NCI-H1436 treated with DMSO at 0.1 percent for 48 hours (cell line): ENCODE measurements at places on chromosomes 12 and 14.

DNA sequence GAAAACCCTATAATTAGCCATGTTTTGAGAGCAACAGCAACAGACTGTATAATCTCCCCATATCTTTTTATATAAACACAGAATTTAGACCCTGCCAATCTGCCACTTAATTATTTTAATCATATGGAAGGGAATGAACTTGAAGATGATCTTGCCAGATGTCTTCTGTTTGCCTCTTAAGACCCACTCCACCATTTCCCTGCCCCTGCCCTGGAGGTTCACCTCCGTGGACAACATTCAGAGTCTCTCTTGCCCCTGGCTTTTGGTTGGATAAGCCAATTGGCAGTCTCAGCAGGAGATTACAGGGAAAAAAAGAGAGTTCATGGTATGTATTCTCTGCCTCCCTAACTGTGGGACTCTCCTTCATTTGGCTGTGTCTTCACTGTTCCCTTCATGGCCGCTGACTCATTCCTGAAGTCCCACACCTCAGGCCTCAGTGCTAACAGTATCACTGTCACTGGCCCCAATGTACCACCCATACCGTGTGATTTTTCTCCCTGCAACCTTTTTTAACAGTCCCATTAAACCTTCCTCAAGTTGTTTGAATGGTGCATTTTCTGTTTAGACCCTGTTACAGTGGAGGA, 184.8 kb downstream of the PIK3C2G start:
- DNase-seq: no peak

DNA sequence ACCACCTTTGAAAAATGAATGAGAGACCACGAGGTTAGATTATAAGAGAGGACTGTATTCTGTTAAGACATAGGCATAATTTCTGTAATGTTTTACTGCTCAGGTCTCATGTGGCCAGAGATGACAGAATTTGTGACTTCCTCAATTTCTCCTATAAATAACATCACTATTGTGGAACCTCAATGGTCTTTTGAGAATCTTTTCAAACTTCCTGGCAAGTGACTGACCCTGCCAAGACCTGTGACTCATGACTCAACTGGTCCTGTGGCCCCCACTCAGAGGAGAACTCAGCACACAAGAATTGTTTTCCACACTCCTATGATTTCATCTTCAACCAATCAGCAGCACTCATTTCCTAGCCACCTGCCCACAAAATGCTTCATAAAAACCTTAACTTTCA, 508.2 kb upstream of the ATP2B1 start:
- no peak for DNase-seq

GRCh38 chr14:101230851-101231550, 327.5 kb upstream of the RTL1 start:
- no peak for DNase-seq

- no peak for DNase-seq
Observed at GRCh38 chr12:20390846-20391245, 22.5 kb downstream of the PDE3A start.

GRCh38 chr12:101038289-101038871, 171.7 kb downstream of the SLC5A8 start:
- no peak for DNase-seq

DNA sequence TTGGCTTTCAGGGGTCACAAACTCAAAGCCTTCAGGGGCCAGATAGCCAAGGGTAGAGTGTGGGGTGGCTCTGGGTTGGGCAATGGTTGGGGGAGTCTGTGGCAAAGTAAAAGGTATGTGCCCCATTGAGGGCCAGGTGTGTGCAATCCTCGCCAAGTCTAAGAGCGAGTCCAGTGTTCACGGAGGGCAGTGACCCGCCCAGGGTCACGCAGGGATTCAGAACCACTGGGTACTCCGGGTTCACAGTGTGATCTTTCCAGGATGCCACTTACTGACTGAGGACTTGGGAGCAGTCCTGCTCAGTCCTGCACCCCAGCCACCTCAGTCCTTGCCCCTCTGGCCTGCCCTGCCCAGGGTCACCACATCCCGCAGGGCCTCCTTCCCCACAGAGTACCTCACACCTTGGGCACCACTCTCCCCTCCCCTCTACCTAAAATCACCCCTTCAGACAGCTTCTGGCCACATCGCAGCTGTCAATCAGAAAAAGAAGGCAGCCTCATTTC, 15.7 kb downstream of the ZDHHC22 start:
- no peak for DNase-seq

GRCh38 chr12:9039397-9039977, 50.1 kb downstream of the KLRG1 start:
- DNase-seq: no peak

DNA sequence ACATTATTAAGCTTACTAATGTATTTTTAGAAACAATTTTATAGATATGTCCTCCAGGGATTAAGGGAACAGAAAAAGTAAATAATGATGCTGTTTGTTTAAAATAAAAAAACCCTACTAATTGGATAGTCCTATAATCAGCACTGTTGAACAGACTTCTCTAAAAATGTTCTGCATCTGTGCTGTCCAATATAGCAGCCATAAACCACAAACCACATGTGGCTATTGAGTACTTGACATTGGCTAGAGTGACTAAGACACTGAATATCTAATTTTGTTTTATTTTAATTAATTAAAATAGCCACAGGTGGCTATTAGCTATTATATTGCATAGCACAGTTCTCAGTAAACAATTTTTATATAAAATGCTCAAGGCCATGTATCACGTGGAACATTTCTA, 210.4 kb downstream of the DPY19L2 start:
- DNase-seq: no peak

DNA sequence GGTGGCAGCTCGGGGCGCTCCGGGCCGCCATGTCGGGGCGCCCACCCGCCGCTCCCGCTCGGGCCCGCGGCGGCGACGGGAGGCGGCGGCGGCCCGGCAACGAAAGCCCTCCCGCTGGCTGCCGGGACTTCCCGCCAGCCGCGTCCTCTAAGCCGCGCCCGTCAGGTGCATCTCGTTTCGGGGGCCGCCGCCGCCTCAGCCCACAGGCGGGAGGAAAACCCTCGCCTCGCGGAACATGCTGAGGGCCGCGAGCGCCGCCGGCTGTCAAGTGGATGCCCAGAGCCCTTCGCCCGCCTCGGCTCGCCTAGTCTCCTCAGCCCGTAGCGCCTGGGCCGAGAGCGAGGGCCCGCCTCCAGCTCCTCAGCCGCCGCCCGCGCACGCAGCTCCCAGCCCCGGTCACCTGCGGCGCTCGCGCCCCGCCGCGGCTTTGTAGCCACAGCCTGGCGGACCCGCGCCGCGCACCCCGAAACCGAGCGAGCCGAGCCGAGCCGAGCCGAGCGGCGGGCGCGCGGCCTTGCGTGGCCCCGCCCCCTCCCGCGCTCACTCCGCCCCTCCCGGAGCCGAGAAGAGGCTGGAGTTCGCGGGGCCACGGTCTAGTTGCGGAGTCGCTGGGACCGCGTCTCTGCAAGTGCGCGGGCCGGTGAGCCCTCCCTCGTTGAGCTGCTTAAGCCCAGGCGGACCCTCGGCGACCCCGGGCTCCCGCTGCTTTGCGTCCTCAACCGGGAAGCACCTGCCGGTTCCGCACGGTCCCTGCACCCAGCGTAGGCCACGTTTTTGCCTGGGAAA, at the start of gene EML5:
EML5 (minus strand) TSS at position 481 of the 786 bp plus-strand sequence; CDS start at position 31, 450 bp downstream.
- DNase-seq: no peak

DNA sequence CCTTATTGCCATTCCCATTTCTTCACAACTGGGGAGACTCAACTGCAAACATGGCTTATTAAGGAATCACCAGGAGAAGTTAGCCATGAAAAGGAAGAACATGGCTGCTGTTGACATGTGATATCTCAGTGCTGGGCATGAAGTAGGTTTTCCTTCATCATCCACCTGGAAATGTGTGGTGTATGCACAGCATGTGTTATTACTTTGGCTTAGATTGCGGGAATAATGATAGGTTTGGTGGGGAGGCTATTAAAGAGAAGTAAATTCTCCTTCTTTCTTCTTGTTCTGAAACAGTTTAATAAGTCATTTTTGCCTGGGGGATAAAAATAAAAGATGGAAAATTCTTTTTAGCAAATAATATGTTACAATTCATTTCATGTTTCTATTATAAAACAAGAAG, 23.7 kb upstream of the CLEC14A start:
- no peak for DNase-seq

GRCh38 chr12:85642288-85642687, 193.9 kb downstream of the RASSF9 start:
- no peak for DNase-seq

DNA sequence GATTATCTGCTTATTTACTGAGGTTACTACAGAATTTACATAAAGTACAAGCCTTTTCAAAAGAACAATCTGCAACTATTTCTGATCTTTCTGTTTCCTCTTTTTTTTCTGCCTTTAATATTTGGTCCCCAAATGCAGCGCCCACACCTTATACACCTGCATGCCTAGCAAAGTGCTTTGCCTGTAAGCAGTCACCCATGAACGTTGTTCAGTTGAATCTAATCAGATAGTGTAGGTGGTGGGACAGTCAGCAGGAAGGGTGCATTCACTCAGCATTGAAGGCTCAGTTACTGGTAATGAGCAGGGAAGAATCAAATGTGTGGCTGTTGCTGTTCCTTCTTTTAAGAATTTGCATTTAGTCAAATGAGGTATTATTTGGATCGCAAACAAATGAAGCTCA, 108.4 kb downstream of the GPR135 start:
- DNase-seq: no peak

GRCh38 chr12:91384366-91384765, 201.7 kb upstream of the DCN start:
- DNase-seq: no peak

GRCh38 chr12:66036317-66036716, 94.2 kb downstream of the LLPH start:
- DNase-seq: no peak

- DNase-seq: no peak
Observed at GRCh38 chr12:106093246-106093645, 45.5 kb downstream of the NUAK1 start.

- no peak for DNase-seq
Observed at GRCh38 chr14:93369713-93370266, 22.8 kb downstream of the COX8C start.

GRCh38 chr14:103805708-103806107, 41.7 kb downstream of the PPP1R13B start:
- DNase-seq: no peak

DNA sequence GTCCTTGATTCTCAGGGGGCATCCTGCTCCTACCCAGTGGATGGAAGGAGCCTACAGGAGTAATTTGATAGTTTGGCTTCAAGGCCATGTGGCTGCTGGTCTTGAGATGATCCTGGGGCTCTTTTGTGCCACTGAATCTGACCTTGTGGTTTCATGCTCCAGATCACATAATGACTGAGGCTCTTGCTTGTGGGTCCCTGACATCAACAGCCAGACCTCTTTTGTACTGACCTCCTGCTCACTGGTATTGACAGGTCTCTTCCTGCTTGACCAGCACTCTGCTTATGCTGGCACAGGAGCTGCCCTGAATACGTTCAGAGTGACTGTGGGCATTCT, 23.2 kb upstream of the JPH4 start:
- DNase-seq: no peak

DNA sequence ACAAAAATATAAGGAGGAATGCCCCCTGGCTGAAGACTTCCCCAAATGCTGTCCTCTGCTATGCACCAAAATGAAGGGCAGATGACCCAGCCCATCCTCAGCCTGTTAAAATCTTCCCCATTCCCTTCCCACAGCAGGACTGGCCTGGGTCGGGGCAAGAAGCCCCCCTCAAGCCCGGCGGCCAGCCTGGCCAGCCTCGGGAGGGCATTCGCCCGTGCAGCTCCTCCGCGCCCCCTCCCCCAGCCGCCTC, 413 bp downstream of the RARG start:
- no peak for DNase-seq

GRCh38 chr12:47378907-47379306, 299.1 kb upstream of the AMIGO2 start:
- no peak for DNase-seq

- DNase-seq: no peak
Observed at GRCh38 chr14:105476097-105476830, 1.6 kb downstream of the CRIP2 start.

DNA sequence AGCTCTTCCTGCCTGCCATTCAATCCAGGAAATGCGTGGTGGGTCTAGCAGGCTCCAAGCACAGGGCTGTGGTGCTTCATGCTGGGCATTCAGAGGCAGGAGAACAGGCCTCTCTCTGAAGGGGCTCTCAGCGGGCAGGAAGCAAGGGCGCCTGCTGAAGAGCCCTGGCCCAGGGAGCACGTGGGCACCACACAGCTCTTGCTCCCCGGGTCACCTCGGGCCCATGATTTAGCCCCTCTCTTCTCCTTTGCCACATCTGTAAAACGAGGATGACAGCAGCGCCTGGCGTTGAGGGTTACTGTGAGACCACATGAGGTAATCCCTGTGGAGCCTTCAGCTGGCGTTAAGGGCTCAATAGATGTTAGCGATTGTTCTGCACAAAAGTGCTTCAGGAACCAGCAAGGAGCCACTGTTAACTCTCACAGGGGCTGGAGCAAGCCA, 37.6 kb upstream of the SPTLC2 start:
- DNase-seq: no peak

- no peak for DNase-seq
Observed at GRCh38 chr12:45540661-45541341, 188.7 kb upstream of the ARID2 start.

- no peak for DNase-seq
Observed at GRCh38 chr14:55241673-55242072, 29.5 kb upstream of the FBXO34 start.

DNA sequence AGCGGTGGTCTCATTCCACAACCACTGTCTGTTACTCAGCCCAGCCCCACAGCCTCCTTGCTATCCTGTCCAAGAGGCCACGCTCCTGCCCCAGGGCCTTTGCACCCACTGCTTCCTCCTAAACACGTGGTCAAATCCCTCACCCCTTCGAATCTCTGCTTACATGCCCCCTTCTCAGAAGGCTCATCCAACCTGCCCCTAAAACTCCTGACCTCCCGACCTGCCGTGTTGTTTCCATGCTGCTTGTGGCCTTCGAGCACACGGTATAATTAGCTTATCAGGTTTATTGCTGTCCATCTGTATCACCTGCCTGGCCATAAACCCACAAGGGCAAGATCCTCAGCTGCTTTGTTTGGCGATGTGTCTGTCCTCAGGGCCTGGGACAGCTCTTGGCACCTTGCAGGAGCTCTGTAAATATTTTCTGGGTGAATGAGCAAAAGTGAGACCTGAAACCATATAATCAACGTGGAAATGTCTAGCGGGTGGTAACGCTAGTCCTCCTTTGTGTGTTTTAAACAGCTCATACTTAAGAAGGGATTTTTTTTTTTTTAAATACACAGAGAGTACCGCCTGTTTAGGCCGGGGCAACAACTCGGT, 36.0 kb downstream of the SCARB1 start:
- no peak for DNase-seq

- DNase-seq: no peak
Observed at GRCh38 chr12:57826966-57827365, 8.4 kb upstream of the AVIL start.

GRCh38 chr12:13103391-13104033, at the start of gene GSG1:
GSG1 (minus strand) TSS chr12:13103667; CDS start chr12:13103512, 155 bp downstream.
- no peak for DNase-seq
